Purkinje cell (primary cell): ENCODE measurements at places on chromosomes 2 and 18. TPM values are rescaled to one million over a fixed set of nuclear protein-coding genes. Genes with fewer than 3 reads are reported as not detected.

The TACR1 gene
- polyA plus RNA-seq, result 0.47 and 0.99 TPM in 2 replicates

The GALNT14 gene
- polyA plus RNA-seq, result 18.8 TPM in 1 of 2 replicates, not detected in the other

The PER2 gene
- 3.5 and 7.2 TPM in 2 replicates for polyA plus RNA-seq

The MTCL1 gene
- 50.8 and 53.0 TPM in 2 replicates for polyA plus RNA-seq

The PRKAG3 gene
- not detected in 2 replicates for polyA plus RNA-seq

The FAM117B gene
- 5.3 and 6.4 TPM in 2 replicates for polyA plus RNA-seq

The CMPK2 gene
- polyA plus RNA-seq, result not detected in 2 replicates

The IL1RN gene
- not detected in 2 replicates for polyA plus RNA-seq

The CRYBA2 gene
- polyA plus RNA-seq, result not detected in 2 replicates

The SLC8A1 gene
- polyA plus RNA-seq, result 368 and 388 TPM in 2 replicates

The GAL3ST2 gene
- not detected in 2 replicates for polyA plus RNA-seq

The DYNAP gene
- polyA plus RNA-seq, result not detected in 2 replicates

The RAB6D gene
- polyA plus RNA-seq, result 0.24 and 1.7 TPM in 2 replicates

The NAT8 gene
- polyA plus RNA-seq, result 2.2 TPM in 1 of 2 replicates, not detected in the other

The KHK gene
- polyA plus RNA-seq, result 0.28 and 1.3 TPM in 2 replicates
